Activated CD4-positive, alpha-beta T cell treated with anti-CD3 and anti-CD28 coated beads, Interleukin-2, amount 10 ng/mL, durations not matched to agents 24 days and 14 days (primary cell): ENCODE measurements at places on chromosomes 6 and 20. TPM values are rescaled to one million over a fixed set of nuclear protein-coding genes. Genes with fewer than 3 reads are reported as not detected.

The MRPS18A gene
- 47.4 and 50.1 TPM in 2 replicates for total RNA-seq

The GRM1 gene
- not detected in 2 replicates for total RNA-seq

The KPNA5 gene
- total RNA-seq: 7.2 and 7.7 TPM in 2 replicates

The RGS17 gene
- not detected in 2 replicates for total RNA-seq

GRCh38 chr6:11231564-11232192, 790 bp downstream of the NEDD9 start:
- no peak for DNase-seq

DNA sequence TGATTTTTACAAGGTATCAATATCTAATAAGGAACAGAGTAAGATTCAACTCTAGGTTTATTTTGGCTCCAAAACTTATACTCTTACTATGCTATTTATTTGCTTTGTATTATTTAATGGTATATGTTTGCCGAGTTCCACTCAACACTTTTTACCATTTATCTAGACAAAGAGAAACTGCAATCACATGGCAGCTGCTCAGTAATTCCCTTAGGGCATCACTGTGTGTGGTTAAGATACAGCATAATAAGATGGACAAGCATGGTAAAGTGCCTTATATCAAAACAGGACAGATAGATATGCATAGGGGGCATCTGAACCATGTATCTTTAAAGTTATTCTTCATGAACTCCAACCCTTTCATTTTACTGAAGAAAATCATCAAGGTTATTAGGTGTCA, 483.0 kb upstream of the ID4 start:
- DNase-seq: no peak

- no peak for DNase-seq
Observed at GRCh38 chr6:111711476-111711875, 105.8 kb upstream of the TRAF3IP2 start.

GRCh38 chr6:94341173-94341572, 921.8 kb upstream of the EPHA7 start:
- DNase-seq: no peak

DNA sequence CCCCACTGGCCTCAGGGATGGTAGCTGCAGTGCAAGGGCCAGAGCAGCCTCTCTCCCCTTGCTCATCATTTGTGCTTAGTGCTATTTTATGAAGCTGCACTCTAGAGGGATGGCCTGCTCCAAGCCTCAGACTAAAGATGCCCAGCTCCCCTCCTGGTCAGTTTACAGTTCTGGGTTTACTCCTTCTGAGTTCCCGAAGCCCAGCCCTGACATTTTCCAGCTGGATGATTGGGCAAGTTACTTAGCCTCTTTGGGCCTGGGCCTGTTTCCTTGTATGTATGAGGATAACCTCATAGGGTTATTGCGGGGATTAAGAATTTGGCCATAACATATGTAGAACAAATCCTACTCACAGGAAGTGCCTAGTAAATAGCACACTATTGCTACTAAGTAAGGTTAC, 31.8 kb upstream of the EMILIN3 start:
- DNase-seq: no peak

- DNase-seq: no peak
Observed at GRCh38 chr6:168826726-168827585, 386.0 kb downstream of the SMOC2 start.

- DNase-seq: no peak
Observed at GRCh38 chr6:142984386-142984785, 39.4 kb upstream of the HIVEP2 start.

DNA sequence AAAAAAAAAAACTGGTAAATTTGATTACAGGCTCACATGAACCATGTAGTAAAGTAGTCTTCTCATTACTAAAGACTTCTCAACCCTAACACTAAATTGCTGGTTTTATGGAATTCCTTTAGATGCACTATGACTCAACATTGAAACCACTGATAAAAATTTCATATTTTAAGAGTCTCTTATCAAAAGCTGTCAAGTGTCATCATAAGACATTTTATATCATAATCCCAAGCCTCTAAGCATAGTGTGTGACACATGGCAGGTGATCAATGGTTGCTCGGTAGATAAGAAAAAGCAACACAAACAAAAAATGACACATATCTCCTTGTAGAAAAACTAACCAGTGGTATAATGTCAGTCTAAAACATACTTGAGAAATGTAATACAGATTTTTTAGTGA, 258.4 kb downstream of the RNGTT start:
- no peak for DNase-seq
